Panc1 (cell line): ENCODE measurements at places on chromosomes 6 and 20. TPM values are rescaled to one million over a fixed set of nuclear protein-coding genes. Genes with fewer than 3 reads are reported as not detected.

- H3K4me1 ChIP-seq: no peaks in the 10 kb centered on the region; the same call in 1 of the 2 replicates
- H3K4me3 ChIP-seq: no peak overlapping the region
- no peak overlapping the region for H3K27ac ChIP-seq
Observed at GRCh38 chr6:142856624-142857232, 88.2 kb downstream of the HIVEP2 start.

DNA sequence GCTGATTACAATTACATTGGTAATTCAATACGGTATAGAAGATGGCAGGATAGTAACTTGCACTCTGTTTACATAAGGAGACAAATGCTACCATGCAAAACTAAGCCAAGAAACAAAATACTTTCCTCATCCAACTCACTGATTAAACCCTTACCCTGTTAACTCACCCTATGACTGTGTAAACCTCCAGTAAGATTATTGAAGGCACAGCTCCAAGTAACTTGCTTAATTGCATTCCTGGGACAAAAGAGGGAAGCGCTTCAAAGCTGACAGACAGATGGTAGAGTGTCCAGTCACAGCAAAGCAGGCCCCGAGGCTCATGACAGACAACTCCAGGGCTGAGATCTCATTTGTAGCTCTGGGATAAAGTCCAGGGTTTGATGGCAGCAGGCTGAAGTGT lies 6.9 kb upstream of the KIF16B start:
- DNase-seq: no peak
- no peak overlapping the region for H3K27ac ChIP-seq
- no peak overlapping the region for H3K4me3 ChIP-seq
- H3K27me3 ChIP-seq: peaks cover 5% of the 10 kb centered on the region; the same call in 1 of the 2 replicates
- no peaks in the 10 kb centered on the region for H3K36me3 ChIP-seq

The SLC22A23 gene
- 4.5 TPM for total RNA-seq

The MLIP gene
- not detected for total RNA-seq

- DNase-seq: no peak
- H3K4me3 ChIP-seq: no peak overlapping the region
- no peak overlapping the region for H3K27ac ChIP-seq
- H3K4me1 ChIP-seq: no peaks in the 10 kb centered on the region
- H3K36me3 ChIP-seq: no peaks in the 10 kb centered on the region
Observed at GRCh38 chr6:106496823-106497222, 132.5 kb downstream of the RTN4IP1 start.
